ENCODE measurements at places on chromosomes 1 and 21.

DNA sequence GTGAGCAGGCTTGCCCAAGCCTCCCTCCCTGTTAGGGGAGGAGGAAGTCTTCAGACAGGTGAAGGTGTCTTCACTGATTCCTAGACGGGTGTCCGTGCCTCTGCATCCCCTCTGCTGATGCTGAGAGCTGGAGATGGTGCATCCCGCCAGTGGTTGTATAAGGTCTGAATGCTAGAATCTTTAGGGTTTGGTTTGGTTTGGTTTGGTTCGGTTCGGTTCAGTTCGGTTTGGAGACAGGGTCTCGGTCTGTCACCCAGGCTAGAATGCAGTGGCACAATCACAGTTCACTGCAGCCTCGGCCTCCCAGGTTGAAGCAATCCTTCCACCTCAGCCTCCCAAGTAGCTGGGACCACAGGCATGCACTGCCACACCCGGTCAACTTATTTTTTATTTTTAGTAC, 153.6 kb downstream of the PGBD5 start:
- no peak for DNase-seq

DNA sequence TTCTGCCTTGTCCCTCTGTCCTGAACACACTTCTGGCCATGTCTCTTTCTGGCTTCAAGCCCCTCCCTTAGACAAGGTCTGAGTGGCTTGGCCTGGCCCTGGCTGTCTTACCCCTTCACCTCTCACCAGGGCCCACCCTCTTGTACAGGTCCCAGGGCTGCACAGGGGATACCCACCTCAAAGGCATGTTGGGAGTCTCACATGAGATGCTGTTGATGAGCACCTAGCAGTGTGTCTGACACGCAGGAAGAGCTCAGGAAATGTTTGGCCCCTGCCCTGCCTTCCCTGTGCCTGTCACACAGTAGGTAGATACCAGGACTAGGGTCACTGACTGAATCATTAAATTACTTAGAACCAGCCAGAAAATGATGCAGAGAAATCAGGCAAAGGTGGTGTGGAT, 16.6 kb downstream of the ZNF362 start:
- DNase-seq = no peak

DNA sequence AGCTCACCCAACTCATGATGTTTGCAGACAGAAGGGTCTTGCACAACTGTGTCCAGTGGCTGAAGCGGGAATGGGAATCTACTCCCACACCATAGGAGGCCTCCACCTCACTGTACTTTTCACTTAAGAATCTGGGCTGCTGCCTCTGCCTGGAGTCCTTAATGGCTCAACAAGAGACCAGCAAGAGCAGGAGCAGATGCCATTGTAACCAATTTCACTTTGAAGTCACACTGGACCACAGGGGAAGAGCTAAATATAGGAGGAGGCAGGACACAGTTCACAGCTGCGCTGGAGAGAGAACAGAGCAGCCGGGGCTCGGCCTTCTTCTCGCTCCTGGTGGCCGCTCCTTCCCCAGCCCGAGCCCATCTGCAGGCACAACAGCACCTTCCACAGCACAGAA, 120.4 kb downstream of the SIPA1L2 start:
- peak; percentile 32 for DNase-seq

DNA sequence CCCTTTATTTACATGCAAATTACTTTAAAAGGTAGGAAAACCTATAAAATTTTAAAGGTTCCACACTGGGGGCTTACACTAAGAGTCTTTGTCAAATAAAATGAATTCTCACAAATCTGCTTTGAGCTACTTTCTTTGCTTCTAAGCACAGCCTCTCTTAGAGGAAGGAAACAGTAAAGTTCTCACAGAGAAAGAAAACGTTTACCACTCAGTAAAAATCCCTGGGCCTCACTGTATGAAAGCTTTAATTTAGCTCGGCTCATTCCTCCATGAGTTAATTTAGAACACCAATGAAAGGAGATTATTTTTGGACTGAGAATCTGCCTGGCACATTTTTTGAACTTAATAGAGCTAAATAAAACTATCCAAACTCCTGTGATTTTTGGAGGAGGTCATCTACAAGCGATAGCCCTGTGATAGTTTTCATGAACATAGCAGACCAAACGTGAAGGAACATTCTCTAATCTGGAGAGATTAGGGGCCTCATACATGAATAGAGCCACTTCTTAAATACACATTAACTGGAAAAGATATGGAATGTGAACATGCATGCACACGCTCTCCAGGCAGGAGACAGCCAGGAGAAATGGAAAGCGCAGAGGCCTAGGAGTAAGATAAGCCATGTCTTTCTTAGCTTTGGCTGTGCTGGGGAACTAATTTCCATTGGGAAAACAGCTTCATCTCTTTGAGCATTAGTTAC, 32.8 kb downstream of the PRRX1 start:
- DNase-seq = no peak

GRCh38 chr1:20365421-20366055, 74.9 kb downstream of the VWA5B1 start:
- DNase-seq = no peak

DNA sequence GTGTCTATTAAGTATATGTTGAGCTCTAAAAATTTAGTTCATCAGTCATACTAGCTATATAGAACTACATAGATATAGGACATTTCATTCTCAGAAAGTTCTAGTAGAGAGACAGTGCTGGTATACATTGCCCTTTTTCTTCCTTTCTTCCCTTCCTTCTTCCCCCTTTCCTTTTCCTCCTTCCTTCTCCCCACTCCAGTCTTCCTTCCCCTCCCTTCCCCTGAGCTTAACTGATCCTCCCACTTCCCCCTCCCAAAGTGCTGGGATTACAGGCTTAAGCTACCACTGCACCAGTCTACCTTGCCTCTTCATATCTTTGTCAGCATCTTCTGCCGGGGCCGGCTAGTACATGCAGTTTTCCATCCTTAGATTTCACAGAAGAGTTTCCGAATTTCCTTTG, 12.1 kb downstream of the THRAP3 start:
- no peak for DNase-seq
